ENCODE measurements at places on chromosomes 5 and 9.

DNA sequence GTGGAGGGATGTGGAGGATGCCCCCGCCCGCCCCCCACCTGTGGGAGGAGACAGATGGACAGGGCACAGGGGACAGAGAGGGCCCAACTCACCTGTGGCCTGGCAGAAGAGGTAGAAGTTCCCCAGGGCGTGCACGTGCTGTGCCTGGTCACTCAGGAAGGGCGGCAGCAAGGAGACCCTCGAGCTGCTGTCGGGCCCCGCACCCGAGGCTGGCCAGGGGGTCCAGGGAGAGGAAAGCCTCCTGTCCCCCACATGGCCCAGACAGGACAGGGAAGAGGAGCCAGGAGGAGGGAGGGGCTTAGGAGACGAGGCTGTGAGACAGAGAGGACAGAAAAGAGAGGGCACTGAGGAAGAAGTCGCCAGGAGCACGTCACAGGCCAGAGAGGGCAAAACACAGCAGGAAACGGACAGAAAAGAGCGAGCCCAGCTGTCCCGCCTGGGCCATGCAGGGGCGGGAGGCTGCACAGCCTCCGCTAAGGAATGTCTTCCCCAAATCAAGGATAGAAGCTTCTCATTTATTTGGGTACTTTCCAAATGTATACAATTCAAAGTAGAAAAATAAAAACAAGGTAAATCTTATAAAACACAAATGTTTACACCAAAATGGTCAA lies 58.5 kb downstream of the SECISBP2 start:
- DNase-seq = no peak

GRCh38 chr5:151612689-151613427 lies 21.7 kb upstream of the FAT2 start:
- no peak for DNase-seq

DNA sequence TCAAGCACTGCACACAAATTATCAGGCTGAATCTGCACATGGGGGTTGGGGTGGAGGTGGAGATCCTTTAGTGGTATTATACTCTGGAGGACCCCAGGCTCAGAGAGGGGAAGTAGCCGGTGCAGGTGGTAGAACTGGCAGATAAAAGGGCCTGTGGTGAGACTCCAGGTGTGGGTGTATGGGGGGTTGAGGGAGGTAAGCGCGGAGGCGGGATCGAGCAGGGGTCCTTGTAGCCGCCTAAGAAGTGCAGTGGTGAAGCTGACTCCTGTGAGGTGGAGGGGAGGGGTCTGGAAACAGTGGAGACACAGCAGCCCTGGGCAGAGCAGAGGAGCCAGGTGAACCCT lies 841 bp downstream of the ACSL6 start:
- DNase-seq = no peak

- no peak for DNase-seq
Measured at GRCh38 chr9:136902259-136902821, 16.0 kb downstream of the TRAF2 start.

GRCh38 chr5:126658561-126658960 lies 57.8 kb downstream of the PHAX start:
- DNase-seq = no peak

- DNase-seq = no peak
Measured at GRCh38 chr5:137462265-137462590, 36.9 kb downstream of the SPOCK1 start.

DNA sequence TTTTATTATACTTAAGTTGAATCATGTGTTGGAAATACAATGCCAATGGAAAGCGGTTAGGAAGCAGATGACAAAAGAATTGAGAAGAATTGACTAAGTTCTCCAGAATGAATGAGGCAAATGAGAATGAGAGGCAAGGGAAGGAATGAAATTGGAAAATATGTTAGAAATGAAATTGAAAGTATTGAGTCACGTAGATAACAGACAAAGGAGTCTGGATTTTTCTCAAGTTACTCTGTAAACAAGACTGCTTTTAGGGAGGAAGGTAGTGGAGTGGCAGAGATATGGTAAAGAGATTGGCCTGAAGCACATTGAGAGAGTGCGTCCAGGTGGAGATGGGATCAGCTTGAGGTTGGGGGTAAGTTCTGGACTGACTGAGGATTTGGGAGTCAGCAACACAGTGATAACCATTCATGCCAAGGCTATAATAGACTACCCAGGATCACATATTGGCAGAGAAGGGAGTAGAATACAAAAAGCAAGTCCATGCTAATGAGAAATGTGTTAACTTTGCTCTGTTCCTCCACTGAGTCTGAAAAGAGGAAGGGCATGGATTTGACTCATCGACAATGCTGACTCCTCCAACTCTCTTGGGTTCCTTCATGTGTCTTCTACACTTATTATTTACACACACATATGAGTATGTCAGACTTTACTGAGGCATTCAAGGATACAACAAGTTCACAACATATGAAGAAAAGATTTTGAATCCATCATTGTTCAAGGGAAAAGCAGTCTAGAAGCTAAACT lies 814.2 kb upstream of the ZNF608 start:
- no peak for DNase-seq

DNA sequence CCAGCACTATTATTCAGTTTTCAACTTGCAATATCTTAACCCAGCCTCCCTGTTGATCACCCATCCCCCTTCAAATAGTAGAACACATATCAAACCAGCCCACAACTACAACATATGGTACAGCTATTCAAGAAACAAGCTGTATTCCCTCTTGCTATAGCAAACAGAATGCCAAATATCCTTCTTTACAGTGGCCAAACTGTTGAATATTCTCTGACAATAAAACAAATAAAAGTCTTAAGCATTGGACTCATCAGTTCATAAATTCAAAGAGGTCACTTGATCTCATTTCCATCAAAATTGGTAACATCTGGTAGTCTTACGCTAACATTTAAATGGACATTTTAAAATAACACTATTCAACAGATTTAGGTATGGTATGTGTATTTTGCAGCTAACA lies 350.8 kb downstream of the EFNA5 start:
- no peak for DNase-seq

- no peak for DNase-seq
Measured at GRCh38 chr5:133049726-133050048, 2.1 kb upstream of the HSPA4 start.

- no peak for DNase-seq
Measured at GRCh38 chr9:130417602-130418001, 27.2 kb upstream of the ASS1 start.

DNA sequence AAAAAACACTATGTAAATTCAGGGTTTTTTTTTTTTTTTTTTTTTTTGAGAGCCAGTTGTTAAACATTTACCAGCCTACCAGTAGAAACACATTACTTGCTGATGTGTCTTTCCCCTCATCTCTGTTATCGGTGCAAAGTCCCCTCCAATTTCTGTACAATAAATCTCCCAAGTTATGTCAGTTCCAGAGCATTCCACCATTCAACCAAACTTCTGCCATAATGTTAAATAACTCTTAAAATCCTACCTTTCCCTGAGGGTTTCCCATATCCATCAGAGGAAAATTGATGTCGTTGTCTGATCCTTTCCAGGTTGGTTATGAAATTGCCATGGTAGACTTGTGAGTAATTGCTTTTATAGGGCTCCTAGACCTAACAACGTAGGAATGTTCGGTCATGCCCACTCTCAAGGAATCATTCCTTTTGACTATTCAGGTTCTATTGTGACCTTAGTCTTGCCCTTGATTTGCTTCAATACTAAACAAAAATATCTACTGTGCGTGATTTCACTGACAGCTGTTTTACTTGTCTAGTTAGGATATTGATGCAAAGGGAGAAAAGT lies 5.6 kb upstream of the PPP2R2B start:
- no peak for DNase-seq

GRCh38 chr5:68273717-68274409 lies 58.3 kb downstream of the PIK3R1 start:
- DNase-seq = no peak

GRCh38 chr5:89948977-89949376 lies 460.6 kb downstream of the CETN3 start:
- DNase-seq = no peak

DNA sequence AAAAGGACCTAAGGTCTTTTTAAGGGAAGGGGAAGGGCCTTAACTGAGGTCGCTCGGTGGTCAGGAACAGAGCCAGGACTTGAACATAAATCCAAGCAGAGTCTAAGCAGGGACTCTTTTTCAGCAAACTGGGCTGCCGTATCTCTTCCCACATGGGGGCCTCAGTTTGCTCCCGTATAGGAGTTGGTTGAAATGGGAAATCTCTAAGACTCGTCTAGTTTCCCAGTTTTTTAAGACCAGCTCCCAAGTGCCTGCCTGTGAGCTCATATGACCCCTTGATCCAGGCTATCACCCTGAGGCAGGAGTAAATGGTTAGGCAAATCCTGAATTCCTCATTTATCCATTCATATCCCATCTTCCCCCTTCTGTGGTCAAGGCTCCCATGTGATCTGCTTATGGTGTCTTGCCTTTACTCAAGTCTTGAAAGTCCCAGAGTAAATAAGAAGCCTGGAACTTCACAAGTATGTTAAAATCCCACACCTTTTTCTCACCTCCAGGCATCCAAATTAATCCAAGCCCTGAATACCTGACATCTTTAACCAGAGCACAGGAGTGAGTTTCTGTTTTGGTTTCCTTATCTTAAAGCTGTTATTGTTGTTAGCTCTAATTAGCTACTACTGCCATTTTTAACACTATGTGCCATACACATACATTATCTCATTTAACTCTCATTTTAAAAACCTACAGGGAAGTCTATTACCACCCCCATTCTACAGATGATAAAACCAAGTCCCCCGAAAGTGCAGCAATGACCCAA lies 3.0 kb downstream of the ARSI start:
- DNase-seq = no peak

DNA sequence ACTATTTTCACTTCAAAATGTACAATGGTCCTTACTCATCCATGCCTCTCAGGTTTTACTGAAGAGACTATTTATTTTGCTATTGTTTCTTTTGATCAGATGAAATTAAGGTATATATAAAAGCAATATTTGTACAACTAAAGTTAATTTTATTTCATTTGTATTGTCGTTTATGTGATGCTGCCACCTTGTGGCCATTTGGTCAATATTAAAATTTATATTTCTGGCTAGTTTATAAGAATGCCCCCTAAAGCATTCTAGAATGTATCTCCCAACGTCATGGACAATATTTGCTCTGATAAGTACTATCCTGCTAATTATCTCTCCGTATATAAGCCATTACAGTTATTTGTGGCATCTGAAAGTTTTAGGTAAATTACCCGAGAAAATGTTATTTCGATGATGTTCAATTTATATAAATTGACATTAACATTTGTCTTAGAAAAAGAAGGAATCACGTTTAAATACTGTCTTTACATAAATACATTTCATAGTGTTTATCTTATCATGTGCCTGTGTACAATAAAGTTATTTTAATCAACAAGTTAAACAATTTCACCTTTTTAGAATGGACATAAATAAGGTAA lies 680.0 kb downstream of the TAF11L14 start:
- DNase-seq = peak; percentile 8

GRCh38 chr5:179237770-179238627 lies 107.3 kb downstream of the ADAMTS2 start:
- DNase-seq = no peak

- DNase-seq = no peak
Measured at GRCh38 chr9:101671567-101671966, 66.9 kb downstream of the GRIN3A start.

- no peak for DNase-seq
Measured at GRCh38 chr9:73001860-73002259, 49.0 kb upstream of the ALDH1A1 start.

DNA sequence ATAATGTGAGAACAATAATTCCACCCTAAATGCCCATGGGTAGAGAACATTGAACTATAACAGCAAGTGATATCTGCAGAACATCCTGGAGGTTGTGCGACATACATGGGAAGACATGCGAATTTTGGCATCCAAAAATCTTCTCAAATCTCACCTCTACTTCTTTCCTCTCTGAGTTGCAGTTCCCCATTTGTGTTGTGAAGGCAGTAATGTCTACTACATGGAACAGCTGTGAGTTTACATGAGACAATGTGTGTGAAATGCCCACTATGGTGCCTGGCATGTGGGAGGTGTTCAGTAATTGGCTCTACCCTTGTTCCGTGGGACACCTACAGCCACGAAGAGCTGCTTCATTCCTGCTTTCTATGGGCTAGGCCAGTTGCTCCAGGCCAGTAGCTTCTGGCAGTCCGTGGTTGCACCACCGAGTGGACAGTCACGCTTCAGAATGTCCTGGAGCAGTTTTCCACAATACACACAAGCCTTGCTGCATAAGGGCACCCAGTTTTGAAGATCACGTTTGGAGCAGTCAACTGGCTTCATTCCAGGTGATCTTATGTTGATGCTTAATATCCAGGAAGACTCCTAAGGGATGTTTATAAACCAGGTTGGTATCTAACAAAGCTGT lies 297.7 kb downstream of the DEPDC1B start:
- no peak for DNase-seq

GRCh38 chr5:7415123-7415522 lies 19.2 kb downstream of the ADCY2 start:
- DNase-seq = no peak

DNA sequence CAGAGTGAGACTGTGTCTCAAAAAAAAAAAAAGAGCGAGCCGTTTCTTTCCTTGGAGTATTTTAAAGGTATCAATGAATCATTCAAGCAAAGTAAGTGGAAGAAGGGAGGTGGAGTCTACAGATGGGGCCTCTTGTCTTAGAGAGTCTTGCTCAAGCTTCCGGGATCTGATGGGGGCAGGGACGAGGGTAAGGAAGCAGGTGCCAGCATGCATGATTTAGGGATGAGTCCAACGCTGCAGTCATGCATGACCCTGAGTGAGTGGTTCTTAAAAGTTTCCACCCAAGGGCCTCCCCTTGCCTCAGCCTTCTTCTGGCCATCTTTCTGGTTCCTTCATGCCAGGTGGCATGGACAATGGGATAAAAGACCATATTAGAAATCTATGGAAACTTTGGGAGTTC lies 79.6 kb downstream of the MYO10 start:
- no peak for DNase-seq

- DNase-seq = no peak
Measured at GRCh38 chr5:104018299-104018698, 455.7 kb upstream of the NUDT12 start.

- DNase-seq = no peak
Measured at GRCh38 chr9:20125727-20126126, 336.9 kb upstream of the SLC24A2 start.

DNA sequence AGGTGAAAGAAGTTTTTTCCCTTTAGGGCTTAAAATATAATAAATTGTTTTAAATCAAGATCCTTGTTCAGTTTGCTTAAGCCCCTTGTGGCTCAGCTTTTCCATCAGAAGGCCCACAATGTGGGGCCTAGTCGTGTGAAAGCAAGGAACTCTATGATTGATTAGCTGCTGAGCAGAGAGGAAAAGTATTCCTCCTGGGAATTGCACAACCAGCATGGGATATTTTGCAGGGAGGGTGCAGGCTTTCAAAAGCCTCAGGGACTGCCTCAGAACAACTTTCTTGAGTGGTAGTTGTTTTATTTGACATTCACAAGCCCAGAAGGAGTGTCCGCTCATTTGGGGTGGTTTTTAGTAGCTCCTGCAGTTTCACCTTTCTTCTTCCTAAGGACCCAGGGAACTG lies 19.8 kb downstream of the TTC23L start:
- no peak for DNase-seq

- DNase-seq = no peak
Measured at GRCh38 chr5:14415024-14415697, 166.4 kb upstream of the OTULINL start.

GRCh38 chr5:129906177-129906887 lies 2.1 kb downstream of the CHSY3 start:
- no peak for DNase-seq
